ENCODE measurements at places on chromosomes 16 and 17.

- DNase-seq = peak; percentile 75
Measured at GRCh38 chr17:4105232-4105631, 37.6 kb downstream of the ZZEF1 start.

DNA sequence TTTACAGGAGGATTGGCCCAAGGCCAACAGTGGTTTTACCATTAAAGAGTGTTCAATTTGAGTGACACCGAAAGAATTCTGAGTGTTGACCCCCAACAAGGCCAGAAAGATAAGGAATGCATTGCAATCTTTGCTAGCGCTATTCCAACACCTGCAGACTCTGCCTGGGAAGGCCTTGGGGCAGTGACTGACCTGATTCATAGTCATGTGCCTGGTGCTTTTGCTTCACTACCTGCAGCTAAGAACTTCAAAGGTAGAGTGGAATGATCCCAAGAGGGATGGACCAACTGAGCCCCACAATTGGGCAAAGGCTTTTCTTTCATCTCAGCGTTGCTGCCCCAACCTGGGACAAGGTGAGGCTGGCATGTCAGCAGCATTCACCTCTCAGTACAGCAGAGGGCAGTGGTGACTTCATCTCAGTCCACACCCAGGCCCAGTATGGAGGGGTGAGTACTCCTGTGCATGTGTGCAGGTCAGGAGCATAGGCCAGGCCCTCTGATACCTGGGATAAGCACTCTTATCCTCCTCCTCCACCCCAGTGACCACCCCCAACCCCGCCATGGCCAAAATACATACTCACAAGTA lies 149.6 kb upstream of the GNAO1 start:
- peak; percentile 60 for DNase-seq

GRCh38 chr17:67639555-67639954 lies 78.2 kb upstream of the NOL11 start:
- no peak for DNase-seq

- no peak for DNase-seq
Measured at GRCh38 chr17:21161498-21162393, 35.0 kb downstream of the DHRS7B start.

- no peak for DNase-seq
Measured at GRCh38 chr17:73027130-73027741, 65.3 kb downstream of the SLC39A11 start.

Measured in left lobe of liver (tissue), 2 donors.